ENCODE measurements at places on chromosomes 2 and 18. TPM values are rescaled to one million over a fixed set of nuclear protein-coding genes. Genes with fewer than 3 reads are reported as not detected.
A peak's percentile ranks its signal among the peaks of the same experiment; 100 is the strongest.

Gene FAHD2B
- 21.6 TPM for total RNA-seq

Gene SPEG
- 2.2 TPM for total RNA-seq

Gene FSIP2
- 0.09 TPM for total RNA-seq

Gene MC4R
- total RNA-seq, result not detected

DNA sequence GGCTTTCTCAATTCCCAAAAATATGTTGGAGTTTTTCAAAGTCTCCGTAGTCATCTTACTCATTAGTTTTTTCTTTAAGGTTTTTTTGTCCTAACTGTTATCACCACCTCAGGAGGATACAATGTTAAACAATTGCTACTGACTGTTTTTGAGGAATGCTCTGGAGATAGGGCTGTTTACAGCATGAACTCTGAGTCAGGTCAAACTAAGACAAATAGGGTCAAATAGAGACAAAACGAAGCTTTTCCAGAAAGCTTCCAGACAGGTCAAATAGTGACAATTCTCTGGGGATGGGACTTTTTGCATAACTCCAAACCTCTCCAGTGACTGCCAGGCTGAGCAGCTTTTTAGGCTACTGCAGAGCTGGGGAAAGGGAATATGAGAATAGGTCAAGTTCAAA is 15.2 kb upstream of the DIPK1C start:
- no peak for DNase-seq

- no peak for DNase-seq
Measured at GRCh38 chr2:186639939-186640338, 50.1 kb downstream of the ITGAV start.

- no peak for DNase-seq
Measured at GRCh38 chr2:28134857-28135256, 244.3 kb downstream of the BABAM2 start.

DNA sequence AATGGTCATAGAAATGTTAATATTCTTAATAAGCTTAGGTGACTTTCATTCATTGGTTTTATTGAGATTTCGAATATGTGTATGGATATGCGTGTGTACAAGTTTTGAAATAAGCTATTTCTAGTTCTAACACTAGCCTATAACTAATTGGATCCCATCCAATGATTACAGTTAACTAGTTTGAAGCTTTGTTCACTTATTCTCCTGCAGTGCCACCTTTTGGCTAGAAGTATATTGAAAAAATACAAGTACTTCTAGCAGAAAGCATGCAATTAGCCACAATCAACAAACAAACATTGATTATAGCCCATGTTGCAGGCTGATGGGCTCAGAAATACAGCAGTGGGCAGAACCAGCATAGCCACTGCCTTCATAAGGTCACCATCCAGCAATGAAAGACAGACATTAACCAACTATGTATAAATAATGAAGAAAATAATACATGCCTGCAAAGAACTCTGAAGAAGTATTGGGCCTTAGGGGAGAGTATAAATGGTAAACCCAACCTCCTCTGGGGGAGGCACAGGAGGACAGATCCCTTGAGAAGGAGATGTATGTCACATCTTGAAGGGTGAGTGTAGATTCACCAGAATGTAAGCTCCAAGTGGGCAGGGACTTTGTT is 5.1 kb upstream of the PIEZO2 start:
- no peak for DNase-seq

GRCh38 chr2:216644842-216645635 is 11.8 kb downstream of the IGFBP2 start:
- DNase-seq, result no peak

DNA sequence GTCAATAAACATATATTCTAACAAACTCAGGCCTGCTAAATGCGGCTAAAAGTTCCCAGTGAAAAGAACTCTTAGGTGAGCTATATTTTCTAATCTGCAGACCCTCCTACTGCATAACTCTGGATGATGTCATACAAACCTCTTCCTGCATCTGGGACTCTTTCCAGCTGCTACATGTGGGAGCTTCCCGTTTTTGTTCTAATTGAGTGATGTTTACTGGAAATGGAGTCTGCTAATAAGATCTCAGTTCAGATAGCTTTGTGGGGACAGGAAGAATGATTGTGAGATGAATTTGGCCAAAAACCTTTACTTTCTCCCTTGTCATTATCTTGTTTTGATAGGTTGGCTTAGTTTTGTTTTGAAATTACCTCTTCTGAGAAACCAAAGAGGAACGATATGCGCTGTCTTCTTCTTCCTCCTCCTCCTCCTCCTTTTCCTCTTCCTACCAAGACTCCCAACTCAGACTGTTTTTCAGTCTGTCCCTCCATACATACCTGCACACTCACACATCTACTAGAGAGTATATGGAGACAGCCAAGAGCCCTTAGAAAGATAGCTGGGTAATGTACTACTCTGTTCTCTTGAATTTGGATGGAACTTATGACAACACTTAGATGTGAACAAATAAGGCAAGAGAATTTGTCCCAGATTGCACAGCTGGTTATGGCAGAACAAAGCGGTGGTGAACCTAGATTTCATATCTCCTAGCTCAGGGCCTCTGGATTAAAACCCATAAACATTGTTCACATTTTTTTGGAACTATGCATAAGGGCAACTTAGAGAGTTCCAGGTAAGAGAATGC is 39.8 kb upstream of the AAK1 start:
- no peak for DNase-seq

- DNase-seq, result no peak
Measured at GRCh38 chr18:11927497-11927896, 19.4 kb upstream of the MPPE1 start.

GRCh38 chr2:149036507-149037293 is 1.8 kb upstream of the LYPD6B start:
- no peak for DNase-seq

GRCh38 chr2:121735518-121736074 is 1.1 kb downstream of the NIFK start:
- peak; percentile 13 for DNase-seq

All from activated naive CD4-positive, alpha-beta T cell treated with anti-CD3 and anti-CD28 coated beads, Interleukin-2, amount 50 U/mL, for 72 hours (primary cell).